ENCODE measurements at places on chromosomes 7 and 10.

DNA sequence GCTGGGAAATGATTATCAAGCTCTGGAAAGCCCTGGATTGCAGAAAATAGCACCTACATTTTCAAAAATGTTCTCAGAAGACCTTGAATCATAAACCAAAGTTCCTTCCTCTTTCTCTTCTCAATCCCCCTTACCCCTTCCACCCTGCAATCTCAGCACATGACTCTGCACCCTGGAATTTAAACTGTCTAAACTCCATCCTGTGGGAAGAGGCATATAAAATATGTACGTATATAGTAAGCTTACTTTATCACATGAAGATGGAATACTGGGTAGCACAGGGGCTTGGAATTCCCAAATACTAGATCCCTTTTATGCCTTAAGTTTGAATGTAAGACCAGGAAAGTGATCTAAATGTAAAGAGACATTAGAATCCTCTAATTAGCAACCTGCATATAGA, 7.7 kb downstream of the AGMO start:
- DNase-seq: no peak

- DNase-seq: no peak
Measured at GRCh38 chr10:16505161-16505560, 16.5 kb downstream of the C1QL3 start.

DNA sequence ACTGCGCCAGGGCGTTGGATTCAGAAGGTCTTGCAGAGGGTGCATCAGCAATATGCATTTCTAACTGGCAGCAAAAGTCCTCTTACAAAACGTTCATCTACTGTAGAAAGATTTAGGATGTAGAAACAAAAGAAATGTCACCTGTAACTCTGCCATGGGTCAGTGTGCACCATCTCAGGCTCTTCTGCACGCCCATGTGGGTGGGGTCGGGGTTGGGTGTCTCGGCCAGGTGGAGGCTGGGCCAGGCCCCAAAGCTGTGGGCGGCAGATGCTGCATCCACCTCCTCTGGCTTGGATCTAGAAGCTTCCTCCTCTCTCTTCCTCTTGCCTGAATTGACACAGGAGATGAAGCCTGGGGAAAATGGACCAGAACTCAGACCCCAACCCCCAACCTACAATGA, 111.3 kb upstream of the PPP2R2D start:
- no peak for DNase-seq

GRCh38 chr10:68871731-68872342, 29.3 kb upstream of the DDX50 start:
- DNase-seq: peak; percentile 83

GRCh38 chr7:131365838-131366237, 38.2 kb downstream of the MKLN1 start:
- no peak for DNase-seq

DNA sequence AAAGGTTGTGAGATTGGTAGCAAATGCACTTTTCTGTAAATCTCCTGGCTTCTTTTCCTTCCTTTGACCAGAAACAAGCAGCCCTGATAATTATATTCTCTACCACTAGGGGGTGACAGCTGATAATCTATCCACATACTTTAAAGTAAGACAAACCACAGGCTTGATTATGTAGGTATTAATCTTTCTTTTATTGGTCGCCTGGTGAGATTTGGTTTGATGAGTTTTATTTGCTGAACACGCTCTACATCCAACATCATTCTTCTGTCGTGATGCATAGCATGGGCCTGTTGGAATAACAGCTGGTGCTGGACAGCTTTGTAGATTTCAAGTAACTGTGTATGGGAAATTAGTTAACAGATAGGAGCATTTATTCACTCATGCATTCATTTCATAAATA, 63.5 kb downstream of the ZNF365 start:
- peak; percentile 45 for DNase-seq

- DNase-seq: no peak
Measured at GRCh38 chr7:112254156-112254555, 47.7 kb downstream of the ZNF277 start.

- DNase-seq: no peak
Measured at GRCh38 chr10:69902835-69903535, 101.3 kb downstream of the COL13A1 start.

GRCh38 chr10:111970111-111970510, 213.5 kb downstream of the GPAM start:
- no peak for DNase-seq

DNA sequence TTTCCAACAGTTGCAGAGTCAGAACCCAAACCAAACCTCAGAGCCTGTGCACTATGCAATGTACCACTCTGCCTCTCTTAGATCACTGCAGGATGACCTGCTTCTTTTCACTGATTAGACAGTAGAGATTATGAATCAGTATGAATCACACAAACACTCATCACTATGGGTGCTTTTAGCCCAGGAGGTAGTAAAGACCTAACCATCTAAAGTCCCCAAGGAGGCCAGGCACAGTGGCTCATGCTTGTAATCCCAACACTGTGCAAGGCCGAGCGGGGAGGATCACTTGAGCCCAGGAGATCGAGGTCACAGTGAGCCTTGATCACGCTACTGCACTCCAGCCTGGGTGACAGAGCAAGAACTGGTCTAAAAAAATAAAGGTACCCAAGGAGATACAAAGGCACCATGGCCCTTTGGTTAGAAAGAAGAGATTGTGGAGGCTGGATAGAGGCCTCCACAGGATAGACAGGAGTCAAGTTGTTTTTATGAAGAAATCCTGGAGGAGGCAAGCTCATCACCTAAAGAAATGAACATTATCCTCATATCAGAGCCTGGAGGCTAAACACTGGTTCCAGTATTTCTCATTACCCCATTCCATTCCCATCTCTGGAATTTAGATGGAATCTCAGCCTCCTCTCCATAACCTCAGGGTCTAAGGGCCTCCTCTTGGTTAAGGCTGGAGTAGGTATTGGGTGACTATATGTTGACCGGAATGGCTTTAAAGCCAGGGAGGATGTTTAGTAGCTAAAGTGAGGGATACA, 12.9 kb downstream of the SEC31B start:
- DNase-seq: no peak

DNA sequence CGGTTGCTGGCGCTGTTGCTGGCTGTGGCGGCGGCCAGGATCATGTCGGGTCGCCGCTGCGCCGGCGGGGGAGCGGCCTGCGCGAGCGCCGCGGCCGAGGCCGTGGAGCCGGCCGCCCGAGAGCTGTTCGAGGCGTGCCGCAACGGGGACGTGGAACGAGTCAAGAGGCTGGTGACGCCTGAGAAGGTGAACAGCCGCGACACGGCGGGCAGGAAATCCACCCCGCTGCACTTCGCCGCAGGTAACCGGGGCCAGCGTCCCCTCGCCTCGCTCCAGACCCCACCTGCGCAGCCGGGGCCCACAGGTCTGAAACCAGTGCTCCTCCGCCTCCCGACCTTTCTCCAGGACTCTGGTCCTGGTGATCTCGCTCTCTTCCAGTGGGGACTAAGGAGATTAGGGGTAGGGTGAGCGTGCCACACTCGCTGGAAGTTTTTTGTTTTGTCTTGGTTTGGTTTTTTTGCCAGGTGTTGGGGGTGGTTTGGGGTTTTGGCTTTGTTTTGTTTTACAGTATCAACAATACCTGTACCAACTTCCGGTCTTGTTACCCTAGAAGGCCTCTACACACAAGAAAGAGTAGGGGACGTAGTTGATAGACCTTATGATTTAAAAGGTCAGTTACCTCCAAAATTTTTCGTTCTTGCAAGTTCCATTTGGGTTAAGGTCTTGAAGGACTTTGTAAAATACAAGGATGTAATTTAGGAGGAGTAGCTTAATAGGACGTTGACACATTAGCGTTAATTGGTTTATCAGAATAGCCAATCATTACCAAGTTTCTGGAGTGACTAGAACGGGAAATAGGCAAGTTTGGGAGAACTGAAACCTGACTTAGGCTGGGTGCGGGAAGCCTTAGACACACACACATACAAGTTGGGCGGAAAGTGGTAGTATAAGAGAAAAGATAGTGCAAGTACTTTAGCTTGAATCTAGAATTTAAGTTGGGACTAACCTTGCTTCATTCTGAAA, 704 bp downstream of the TNKS2 start:
- peak; percentile 13 for DNase-seq

DNA sequence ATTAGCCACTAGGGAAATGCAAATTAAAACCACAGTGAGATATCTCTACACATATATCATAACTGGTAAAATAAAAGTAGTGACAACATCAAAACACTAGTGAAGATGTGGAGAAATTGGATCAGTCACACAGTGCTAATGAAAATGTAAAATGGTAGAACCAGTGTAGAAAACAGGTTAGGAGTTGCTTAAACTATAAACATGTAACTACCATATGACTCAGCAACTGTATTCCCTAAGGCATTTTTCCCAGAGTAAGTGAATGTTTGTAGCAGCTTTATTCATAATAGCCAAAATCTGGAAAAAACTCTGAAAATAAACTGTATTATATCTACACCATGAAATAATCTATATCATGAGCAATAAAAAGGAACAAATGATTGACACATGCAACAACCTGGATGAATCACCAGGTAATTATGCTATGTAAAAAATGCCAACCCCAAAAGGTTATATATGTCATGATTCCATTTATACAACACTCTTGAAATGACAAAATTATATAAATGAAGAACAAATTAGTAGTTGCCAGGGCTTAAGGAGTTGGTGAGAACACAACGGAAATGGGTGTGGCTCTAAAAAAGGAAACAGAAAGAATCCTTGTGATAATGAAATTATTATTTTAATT, 22.8 kb downstream of the SLC25A40 start:
- no peak for DNase-seq

GRCh38 chr7:28669330-28669729, 257.0 kb downstream of the CREB5 start:
- no peak for DNase-seq

GRCh38 chr10:11687779-11688447, 54.3 kb upstream of the ECHDC3 start:
- no peak for DNase-seq

GRCh38 chr7:157476201-157476600, 139.4 kb downstream of the DNAJB6 start:
- no peak for DNase-seq

DNA sequence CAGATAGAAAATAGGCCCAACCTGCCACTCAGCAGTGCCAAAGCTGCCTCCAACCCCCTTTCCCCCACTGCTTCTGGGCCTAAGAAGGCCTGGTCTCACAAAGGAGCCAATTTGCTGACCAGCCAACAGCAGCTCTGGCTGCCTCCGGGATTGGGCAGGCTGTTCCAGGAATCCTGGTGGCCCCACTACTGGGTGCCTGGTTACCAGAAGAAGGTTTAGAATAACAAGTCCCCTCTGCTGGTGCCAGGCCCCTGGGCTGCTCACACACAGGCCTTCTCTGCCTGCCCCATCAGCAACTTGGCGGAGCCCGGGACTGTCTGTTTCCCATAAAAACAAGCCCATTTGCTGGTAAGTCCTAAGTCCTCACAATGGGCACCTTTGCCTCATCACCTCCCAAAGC, 1.2 kb downstream of the PHKG1 start:
- DNase-seq: no peak

- no peak for DNase-seq
Measured at GRCh38 chr10:36280321-36280741, 638.2 kb upstream of the FZD8 start.

DNA sequence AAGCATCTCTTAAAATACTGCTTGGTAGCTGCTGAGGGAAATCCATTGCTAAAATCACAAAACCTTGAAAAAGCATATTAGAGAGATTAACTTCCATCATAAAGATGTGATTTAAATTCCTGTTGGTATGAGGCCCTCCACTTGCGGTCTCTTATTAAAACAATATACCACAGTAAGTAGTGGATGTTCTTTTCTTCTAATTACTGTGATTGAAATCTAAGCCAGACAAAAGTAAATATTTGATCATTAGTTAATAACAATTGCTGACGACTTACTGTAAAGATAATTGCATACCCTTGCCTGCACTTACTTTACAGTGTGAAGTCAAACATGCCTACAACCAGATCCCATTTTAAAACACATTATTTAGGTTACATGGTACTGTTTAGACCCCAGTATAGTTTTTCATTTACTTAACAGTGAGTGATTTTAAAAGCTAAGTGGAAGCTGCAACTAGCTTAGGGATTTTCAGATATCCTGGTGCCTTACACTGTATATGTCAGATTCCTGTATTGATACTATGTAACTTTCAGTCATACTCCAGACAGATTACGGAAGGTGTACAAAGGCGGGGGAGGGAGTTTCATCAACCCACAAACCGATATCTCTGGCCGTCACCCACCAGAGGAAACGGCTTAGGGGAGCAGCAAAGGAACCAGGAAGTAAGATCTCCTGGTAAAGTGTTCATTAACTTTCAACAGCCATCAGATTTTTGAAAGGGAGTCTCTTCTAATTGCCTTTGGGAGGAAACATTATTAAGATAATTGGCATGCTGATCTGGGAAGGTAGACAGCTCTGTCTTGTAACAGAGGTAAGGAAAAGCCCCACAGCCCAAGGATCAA, 986 bp downstream of the NRP1 start:
- DNase-seq: no peak

DNA sequence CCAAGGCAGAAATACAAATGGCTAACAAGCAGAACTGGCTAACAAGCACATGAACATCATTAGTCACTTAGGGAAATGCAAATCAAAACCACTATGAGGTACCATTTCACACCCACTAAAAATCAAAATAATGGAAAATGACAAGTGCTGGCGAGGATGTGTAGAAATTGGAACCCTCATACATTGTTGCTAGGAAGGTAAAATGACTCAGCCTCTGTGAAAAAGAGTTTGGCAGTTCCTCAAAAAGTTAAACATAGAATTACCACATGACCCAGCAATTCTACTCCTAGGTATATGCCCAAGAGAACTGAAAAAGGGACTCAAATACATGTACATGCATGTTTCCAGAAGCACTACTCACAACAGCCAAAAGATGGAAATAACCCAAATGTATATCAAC, 52.8 kb upstream of the ANAPC16 start:
- no peak for DNase-seq

GRCh38 chr10:119333146-119333792, 125.9 kb downstream of the GRK5 start:
- DNase-seq: no peak

DNA sequence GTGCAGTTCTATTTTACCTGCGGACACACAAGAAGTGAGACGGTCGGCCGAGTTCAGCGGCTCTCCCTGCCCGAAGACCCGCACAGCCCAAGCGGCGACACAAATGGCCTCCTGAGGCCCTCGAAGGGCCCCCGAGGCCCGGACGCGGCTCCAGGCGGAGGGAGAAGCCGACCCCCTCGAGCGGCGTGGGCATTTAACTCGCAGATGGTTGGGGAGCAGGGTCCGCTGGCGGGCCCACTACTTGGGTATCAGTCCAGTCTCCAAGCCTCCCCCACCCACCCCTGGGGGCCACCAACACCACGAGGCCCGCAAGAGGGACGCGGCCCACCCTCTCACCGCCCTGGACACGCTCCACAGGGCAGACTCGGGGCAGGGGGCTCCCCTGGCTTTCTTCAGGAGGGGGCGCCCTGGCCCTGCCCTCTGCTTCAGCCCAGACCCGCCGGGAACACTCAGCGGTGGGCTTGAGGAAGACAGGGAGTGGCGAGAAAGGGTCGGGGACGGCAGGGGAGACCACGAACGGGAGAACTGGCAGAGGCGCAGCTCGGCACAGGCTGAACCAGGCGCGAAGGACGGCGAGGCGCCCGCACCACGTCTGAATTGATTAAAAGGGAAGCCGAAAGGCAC, 1.7 kb downstream of the IGF2BP3 start:
- DNase-seq: no peak
